Renal cortical epithelial cell (primary cell): ENCODE measurements at places on chromosomes 5 and 9. TPM values are rescaled to one million over a fixed set of nuclear protein-coding genes. Genes with fewer than 3 reads are reported as not detected.

GRCh38 chr5:129661366-129662035, 86.4 kb upstream of the MINAR2 start:
- no peak for DNase-seq

- DNase-seq: no peak
Measured at GRCh38 chr9:2574203-2574602, 47.4 kb upstream of the VLDLR start.

GRCh38 chr5:176959051-176959450, 47.5 kb downstream of the UIMC1 start:
- DNase-seq: peak; percentile 56

GRCh38 chr5:52740007-52740406, 47.7 kb upstream of the ITGA1 start:
- DNase-seq: no peak

DNA sequence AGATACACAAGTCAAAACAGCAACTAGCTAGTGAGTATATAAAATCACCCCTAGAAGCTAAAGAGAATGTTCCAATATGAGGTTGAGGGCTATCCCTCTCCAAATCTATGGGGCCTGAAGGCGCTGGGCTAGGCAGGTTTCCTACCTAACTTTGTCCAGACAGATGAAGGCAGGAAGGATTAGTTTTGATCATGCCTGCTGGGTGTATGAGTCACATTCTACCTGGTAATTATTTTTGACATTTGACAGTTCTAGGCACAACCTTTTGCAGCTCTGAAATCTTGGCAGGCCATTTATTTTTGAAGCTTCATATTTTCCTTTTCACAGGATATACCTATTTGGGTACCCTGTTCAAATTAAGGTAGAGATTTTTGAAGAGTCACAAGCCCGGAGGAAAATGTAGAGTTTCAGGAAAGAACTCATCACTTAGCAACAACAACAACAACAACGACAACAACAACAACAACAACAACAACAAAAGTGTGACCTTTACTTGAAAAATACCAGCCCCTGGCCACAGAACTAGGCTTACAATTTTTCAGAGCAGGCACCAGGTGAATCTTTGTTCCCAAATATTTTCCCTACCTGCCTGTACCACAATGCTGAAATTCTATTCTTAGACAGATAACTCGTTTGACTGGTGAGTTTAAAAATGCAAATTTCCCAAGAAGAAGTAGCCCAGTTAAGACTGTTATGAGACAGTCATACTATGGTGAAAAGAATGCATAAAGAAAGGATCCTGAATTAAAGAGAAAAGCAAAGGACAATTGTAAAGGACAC, 175.5 kb upstream of the TUT7 start:
- DNase-seq: peak; percentile 47

- DNase-seq: peak; percentile 96
Measured at GRCh38 chr5:32225445-32225844, 51.3 kb upstream of the GOLPH3 start.

The CCL27 gene
- not detected in 2 replicates for total RNA-seq

The GHR gene
- under 0.01 and 0.55 TPM in 2 replicates for total RNA-seq

GRCh38 chr5:122901346-122901745, 55.9 kb downstream of the SNX24 start:
- no peak for DNase-seq

DNA sequence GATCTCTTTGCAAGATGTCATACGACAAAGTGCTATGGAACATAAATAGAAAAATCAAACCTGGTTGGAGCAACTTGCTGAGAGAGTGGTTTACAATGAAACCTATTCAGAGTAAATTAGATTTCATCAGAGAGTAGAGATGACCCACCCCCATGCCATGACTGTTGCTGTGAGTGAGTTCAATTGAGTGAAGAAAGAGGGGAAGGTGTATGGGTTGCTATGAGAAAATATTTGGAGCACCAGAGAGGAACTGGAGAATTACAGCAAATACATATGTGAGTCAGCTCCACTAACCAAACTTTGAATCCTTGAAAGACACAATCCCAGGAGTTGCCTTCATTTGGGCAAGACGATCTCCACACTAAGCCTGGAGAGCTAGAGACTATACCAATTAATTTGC, 217.2 kb downstream of the RFX3 start:
- no peak for DNase-seq

DNA sequence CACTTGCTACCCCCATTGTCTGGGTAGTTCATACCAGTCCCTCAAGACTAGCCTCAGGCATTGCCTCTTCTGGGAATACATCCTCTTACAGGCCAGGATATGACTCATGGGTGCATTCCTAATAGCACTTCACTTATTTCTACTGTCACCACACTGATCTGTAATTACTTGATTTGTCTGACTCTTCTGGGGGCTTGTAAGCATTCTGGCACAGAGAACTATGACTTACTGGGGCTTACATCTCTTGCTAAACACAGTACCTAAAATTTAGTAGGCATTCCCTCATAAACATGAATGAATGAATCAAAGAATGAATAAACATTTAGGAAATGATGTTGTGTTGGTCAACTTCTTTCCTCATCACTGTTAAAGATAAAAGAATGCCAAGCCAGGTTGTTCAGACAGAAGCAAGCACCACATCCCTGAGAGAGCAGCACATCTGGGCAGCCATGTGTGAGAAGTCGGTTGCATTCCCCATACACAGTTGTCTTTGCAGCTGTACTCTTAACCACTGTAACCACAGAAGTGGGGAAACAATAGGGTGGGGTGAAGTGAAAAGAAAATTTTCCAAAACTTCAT, 27.6 kb downstream of the IL7R start:
- DNase-seq: peak; percentile 95

DNA sequence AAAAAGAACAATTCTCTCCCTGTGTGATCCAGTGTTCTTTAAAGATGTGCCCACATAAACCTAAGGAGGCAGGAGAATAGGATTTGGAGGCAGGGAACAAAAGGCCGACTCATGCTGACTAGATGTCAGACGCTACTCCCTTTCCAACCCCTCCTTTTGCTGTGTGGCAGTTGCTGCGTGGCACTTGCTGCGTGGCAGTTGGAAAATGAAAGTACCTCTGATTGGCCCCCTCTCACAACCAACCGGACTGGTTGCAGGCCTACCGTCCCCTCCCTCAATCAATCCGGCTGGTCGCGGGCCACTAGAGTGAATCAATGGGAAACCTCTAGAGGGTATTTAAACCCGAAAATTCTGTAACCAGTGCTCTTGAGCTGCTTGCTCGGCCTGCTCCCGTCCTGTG, 551.0 kb downstream of the KIF4B start:
- no peak for DNase-seq

The C9orf153 gene
- 0.15 TPM in 1 of 2 replicates, not detected in the other for total RNA-seq

DNA sequence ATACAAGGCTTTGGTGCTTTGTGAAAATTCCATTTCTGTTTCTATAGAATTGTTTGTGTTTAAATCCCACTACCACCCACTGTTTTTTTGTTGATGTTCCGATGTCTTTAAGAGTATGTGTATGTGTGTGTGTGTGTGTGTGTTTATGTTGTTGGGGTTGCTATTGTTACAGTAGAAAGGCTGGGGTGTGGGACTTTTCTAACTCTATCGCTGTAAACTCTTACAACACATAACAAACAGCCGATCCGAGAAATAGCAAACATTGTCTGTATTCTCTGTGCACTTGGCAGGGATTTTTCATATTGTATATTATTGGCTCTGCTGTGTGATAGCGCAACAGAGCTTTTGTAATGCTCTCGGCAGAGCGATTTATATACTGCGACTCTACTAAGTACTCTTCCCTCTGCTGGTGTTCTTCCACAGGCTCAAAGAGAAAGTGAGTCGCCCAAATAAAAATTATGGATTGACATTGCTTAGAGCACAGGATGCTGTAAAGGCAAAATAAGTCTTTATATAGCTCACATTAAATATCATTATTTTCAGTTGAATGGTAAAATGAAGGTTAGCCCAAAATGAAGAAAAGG, 492.2 kb upstream of the ARRDC3 start:
- DNase-seq: no peak

The NR5A1 gene
- total RNA-seq: not detected in 2 replicates

GRCh38 chr5:92952243-92952642, 628.8 kb downstream of the NR2F1-AS1 start:
- no peak for DNase-seq

The PCDHB9 gene
- 0.17 and 0.60 TPM in 2 replicates for total RNA-seq

DNA sequence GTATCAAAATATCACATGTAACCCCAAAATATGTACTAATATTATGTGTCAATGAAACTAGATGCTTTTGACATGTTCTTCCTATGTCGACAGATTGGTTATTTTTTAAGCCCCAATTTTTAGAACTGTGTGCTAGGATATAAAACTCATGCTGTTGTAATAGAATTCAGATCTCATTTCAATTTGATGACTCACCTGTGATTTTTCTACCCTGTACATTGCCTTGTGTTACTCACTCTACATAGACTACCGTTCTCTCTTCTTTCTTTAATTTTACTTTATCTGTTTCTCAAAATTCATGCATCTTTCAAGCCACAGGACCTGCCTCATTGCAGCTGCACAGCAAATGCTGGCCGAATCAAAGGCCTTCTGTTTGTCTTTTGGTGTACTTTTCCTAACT, 284.5 kb downstream of the MAT2B start:
- DNase-seq: peak; percentile 3

GRCh38 chr5:11791792-11792191, 112.5 kb downstream of the CTNND2 start:
- DNase-seq: no peak

The TMEFF1 gene
- total RNA-seq: 3.5 and 4.3 TPM in 2 replicates

The RASEF gene
- 18.2 and 24.3 TPM in 2 replicates for total RNA-seq

- no peak for DNase-seq
Measured at GRCh38 chr5:67886761-67887160, 328.8 kb upstream of the PIK3R1 start.

GRCh38 chr5:9878206-9878605, 248.1 kb upstream of the TAS2R1 start:
- no peak for DNase-seq

- DNase-seq: no peak
Measured at GRCh38 chr9:68672625-68673024, 32.4 kb upstream of the PIP5K1B start.

- no peak for DNase-seq
Measured at GRCh38 chr5:68273717-68274409, 58.3 kb downstream of the PIK3R1 start.

- DNase-seq: no peak
Measured at GRCh38 chr9:20984506-20984905, 46.9 kb downstream of the HACD4 start.

The WNK2 gene
- 0.17 TPM in 1 of 2 replicates, not detected in the other for total RNA-seq

DNA sequence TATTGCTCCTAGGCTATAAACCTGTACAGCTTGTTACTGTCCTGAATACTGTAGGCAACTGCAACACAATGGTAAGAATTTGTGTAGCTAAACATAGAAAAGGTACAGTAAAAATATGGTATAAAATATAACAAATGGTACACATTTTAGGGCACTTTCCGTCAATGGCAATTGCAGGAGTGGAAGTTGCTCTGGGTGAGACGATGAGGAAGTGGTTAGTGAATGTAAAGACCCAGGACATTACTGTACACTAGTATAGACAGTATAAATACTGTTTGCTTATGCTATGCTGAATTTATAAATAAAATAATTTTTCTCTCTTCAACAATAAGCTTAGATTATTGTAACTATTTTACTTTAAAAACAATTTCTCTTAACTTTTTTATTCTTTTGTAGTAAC, 15.6 kb upstream of the ADRB2 start:
- DNase-seq: no peak

GRCh38 chr5:11420969-11421368, 483.3 kb downstream of the CTNND2 start:
- DNase-seq: no peak

GRCh38 chr9:6645355-6646292, at the start of gene GLDC:
Gene GLDC, minus strand, starts transcription at chr9:6645729. Its CDS starts 230 bp downstream, at chr9:6645499.
- DNase-seq: peak; percentile 84

DNA sequence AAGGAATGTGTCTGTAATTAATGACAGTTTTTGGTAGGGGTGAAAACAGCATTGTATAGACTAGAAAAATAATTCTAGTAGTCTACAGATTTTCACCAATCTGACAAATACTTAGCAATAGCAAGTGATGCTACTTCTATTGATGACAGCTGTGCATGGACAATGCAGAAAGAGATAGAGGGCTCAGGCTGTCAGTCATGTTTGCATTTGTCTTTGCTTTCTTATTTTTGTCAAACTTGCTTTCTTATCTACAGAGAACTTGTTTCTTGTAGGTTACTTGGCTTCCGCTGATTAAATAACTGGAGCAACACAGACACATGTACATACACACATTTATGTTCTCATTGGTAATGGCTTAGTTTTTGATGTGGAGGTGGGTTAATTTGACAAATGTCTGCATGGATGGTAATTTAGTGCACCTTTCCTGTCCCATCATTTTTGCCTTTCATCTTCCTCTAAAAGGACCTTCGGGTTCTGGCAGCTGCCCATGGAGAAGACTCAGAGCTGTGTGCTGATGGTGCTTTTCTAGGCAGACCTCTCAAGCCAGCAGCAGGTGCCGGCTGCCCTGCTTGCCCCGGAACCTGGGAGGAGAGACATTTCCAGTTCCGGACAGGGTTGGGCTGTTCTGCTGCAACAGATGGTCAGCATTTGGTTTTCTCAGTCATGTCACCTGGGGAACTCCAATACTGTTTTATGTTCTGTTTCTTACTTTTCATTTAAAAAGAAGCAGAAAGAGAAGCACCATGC, 28.8 kb downstream of the CAMK4 start:
- DNase-seq: no peak

- DNase-seq: no peak
Measured at GRCh38 chr5:135605221-135605620, 26.4 kb upstream of the CXCL14 start.

The TMOD1 gene
- 1.6 and 6.5 TPM in 2 replicates for total RNA-seq

The CCDC69 gene
- total RNA-seq: 1.1 and 1.6 TPM in 2 replicates

DNA sequence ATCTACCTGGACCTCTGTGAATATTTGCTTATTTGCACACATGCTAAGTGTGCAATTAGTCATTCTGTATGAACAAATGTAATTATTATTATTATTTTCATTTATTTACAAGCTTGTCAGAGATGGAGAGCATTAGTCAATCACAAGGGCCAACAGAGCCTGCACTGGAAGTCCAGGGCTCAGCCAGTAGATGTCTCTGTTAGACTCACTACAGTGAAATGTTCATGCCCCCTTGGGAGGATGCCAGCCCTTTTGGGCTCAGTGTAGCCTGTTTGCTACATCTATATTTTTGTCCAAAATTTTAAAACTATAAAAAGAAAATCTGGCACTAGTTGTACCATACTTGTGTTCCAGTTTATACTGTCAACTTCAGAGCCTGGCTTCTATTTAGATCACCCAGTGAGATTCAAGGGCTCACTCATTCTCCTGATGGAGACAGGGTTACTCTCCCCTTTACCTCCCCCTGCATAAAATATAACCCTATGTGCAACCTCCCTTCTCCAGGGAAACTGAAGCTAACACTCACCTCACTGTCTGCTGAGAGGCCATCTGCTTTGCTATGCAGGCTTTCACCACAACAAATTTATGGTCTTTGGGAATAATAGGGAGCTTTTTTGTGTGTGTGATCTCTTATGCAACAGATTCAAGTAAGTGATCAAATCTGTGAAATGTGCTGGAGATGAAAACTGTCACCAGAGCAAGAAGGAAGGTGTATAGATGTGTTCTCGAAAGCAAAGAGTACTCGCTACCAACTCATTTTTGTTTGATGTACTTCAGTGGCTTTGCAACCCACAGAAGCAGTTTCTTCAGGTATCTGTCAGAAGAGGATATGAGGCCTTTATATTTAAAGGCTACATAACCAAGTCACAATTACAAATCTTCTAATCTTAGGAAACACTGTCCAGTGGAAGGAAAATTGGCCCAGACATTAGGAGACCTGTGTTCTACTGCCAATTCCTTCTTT, 99.9 kb upstream of the TLE4 start:
- peak; percentile 21 for DNase-seq

The GPX8 gene
- total RNA-seq: 45.0 and 66.2 TPM in 2 replicates

The TSTD2 gene
- total RNA-seq: 13.5 and 31.4 TPM in 2 replicates
